ENCODE measurements at places on chromosomes 11 and 22.

DNA sequence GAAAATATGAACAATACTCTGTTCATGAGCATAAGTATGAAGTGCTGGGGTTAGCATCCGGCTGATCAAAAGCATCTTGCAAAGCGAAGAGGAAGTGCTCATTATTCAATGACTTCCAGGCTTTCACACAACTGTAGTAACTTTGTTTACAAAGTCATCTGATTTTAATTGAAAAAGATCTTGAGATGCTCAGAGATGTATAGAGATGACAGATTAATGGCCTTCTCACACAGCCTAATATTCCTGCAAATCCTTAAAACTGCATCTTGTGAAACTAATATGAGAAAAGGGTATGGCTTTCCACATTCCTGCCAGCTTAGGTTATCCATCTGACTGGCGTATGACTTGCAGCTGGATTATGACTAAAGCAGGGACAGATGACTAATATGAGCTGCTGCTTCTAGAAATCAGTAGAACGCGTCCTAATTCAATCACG lies 125.4 kb downstream of the CASP12 start:
- DNase-seq, result peak; percentile 8

DNA sequence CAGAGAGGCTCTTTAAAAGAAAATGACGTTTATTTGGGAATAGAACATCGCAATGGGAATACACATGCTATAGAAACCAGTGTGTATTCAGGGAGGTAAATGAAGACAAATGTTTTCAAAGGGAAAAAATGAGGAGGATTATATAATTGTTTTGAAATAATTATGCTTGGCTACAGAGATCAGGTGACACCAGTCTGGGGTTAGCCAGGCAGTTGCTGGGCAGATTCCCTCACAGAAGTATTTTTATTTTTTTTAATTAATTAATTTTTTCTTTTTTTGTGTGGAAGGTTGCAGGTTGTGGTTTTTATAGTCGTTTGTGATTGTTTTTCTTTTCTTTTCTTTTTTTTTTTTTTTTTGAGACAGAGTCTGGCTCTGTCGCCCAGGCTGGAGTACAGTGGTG lies 5.6 kb upstream of the STARD10 start:
- DNase-seq, result no peak

- DNase-seq, result no peak
Observed at GRCh38 chr11:41074318-41074717, 385.1 kb downstream of the LRRC4C start.

- no peak for DNase-seq
Observed at GRCh38 chr11:102079625-102080024, 30.6 kb upstream of the YAP1 start.

DNA sequence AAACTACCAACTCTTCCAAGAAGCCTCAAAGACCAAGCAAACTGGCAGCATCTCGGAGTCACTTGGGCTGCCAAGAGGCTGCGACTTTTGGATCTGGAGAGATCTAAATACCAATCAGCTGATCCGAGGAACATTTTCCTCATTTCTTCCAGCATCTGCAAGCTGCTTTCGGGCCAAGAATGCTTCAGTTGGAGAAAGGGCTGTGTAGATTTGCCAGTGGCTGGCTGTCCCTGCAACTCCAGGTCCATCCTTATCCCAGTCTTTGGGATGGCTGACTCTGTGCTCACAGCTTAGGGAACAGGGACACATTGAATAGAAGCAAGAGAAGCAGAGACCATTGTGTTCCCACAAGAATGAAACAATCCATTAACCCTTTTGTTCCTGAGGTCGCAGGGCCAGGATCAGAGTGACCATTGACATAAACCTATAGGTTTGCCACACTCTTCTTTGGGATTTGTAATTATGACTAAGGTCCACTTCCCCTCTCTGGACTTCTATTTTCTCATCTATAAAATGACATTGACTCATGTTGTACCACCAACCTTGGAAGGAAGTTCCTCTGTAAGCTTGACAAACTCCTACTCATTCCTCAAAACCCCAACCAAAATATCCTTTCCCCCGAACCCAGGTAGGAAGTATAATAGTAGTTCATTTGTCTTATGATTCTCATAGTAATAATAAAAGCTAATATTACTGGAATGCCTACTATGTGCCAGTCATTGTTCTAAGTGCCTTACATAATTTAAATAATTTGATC lies 340.8 kb downstream of the MN1 start:
- no peak for DNase-seq

GRCh38 chr11:43130616-43131015 lies 181.2 kb upstream of the API5 start:
- DNase-seq, result no peak

GRCh38 chr11:86460461-86461385 lies 86.0 kb downstream of the CCDC81 start:
- DNase-seq, result no peak

- no peak for DNase-seq
Observed at GRCh38 chr11:76124905-76125770, 81.2 kb downstream of the WNT11 start.

GRCh38 chr11:62548545-62549335 lies 2.1 kb upstream of the AHNAK start:
- no peak for DNase-seq

GRCh38 chr11:68053117-68053516 lies 14.3 kb downstream of the TCIRG1 start:
- no peak for DNase-seq

GRCh38 chr11:128098781-128099180 lies 488.6 kb downstream of the ETS1 start:
- DNase-seq, result no peak

Data from CD4-positive, alpha-beta T cell treated with Interleukin-1 beta for 1 hour (primary cell).